ENCODE measurements at places on chromosomes 7 and 10. TPM values are rescaled to one million over a fixed set of nuclear protein-coding genes. Genes with fewer than 3 reads are reported as not detected.
A peak's percentile ranks its signal among the peaks of the same experiment; 100 is the strongest.

GRCh38 chr7:92466682-92467081 lies 11.1 kb downstream of the ERVW-1 start:
- no peak overlapping the region for H3K27ac ChIP-seq
- no peak for DNase-seq
- peaks cover 3% of the 10 kb centered on the region for H3K36me3 ChIP-seq
- no peaks in the 10 kb centered on the region for H3K4me1 ChIP-seq
- H3K27me3 ChIP-seq: no peaks in the 10 kb centered on the region

DNA sequence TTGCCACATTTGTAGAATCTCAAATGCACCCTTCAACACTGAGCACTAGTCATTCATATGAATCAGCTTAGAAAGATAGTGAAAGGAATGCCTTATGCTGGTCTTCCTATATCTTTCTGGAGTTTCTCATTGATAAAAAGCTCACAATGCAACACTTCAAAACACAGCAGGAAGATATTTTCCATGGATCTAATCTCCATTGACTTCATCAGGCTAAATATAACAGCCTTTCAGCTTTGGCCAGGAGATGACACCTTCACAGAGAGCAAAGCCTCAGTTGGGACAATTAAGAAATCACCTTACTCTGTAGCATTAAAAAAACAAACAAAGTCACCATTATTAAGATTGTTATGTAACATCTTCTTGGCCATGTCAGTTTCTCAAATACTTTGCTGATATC lies 6.7 kb downstream of the NRP1 start:
- no peak for DNase-seq
- no peak overlapping the region for H3K27ac ChIP-seq
- peaks cover 4% of the 10 kb centered on the region for H3K4me1 ChIP-seq
- no peak overlapping the region for H3K4me3 ChIP-seq
- H3K36me3 ChIP-seq: no peaks in the 10 kb centered on the region
- H3K27me3 ChIP-seq: no peaks in the 10 kb centered on the region

Gene CH25H
- 0.78 TPM for total RNA-seq

GRCh38 chr10:26881600-26882331 lies 21.0 kb upstream of the ABI1 start:
- no peak for DNase-seq
- H3K4me1 ChIP-seq: no peaks in the 10 kb centered on the region
- peaks cover 25% of the 10 kb centered on the region for H3K27me3 ChIP-seq
- H3K36me3 ChIP-seq: no peaks in the 10 kb centered on the region

Gene CNOT4
- 17.7 TPM for total RNA-seq

- H3K36me3 ChIP-seq: peaks cover 36% of the 10 kb centered on the region
- peak overlapping the region; percentile 84 for H3K27ac ChIP-seq
- peak overlapping the region; percentile 85 for H3K4me3 ChIP-seq
These were observed 638 bp upstream of the TRAPPC14 start for GRCh38 chr7:100159099-100159623.

DNA sequence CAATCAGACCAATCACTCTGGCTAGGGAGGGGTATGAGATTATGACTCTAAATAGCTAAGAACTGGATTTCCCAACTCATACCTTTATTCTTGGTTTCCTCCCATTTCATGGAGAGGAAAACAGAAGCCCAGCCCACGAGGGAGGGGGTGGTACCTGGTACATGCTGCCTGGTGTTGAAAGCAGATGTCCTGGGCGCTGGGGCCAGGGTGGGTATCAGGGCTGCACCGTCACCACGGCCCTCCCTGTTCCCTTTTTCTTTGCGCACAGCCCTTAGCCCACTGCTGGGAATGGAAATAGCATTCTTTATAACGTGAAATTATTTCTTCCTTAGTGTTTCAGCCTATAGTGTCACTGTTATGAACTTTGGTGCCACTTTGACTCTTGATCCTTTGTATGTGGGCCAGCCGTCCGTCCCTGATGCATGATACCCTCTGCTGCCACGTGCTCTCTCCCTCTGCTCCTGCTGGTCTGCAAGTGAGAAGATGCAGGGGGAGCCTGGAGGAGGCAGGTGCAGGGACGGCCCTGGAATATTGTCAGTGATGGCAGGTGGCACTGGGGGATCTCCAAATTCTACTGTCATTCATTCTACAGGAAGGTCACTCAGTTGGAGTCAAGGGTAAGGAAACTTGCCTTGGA lies 158.5 kb downstream of the CDH23 start:
- no peak overlapping the region for H3K27ac ChIP-seq
- no peaks in the 10 kb centered on the region for H3K36me3 ChIP-seq
- no peaks in the 10 kb centered on the region for H3K27me3 ChIP-seq
- no peaks in the 10 kb centered on the region for H3K4me1 ChIP-seq
- no peak for DNase-seq
- no peak overlapping the region for H3K4me3 ChIP-seq

Gene CCDC136
- total RNA-seq: 8.8 TPM

Gene SNX13
- total RNA-seq: 61.7 TPM

DNA sequence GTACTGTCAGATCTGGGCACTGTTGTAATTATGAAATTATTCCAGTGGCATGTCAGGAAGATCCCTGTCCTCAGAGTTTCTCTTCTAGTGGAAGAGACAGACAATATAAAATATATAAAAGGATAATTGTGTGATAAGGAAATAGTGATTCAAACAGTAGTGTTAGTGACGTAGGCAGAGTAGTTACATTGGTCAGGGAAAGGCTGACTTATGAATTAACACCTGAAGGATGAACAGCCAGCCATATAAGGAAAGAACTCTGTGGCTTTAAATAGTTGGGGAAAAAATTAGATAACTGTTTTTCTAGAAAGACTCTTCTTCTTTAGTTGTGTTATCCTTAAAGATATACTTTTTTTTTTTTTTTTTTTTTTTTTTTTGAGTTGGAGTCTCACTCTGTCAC lies 37.7 kb downstream of the WAC start:
- peaks cover 27% of the 10 kb centered on the region for H3K4me1 ChIP-seq
- H3K27me3 ChIP-seq: no peaks in the 10 kb centered on the region
- no peaks in the 10 kb centered on the region for H3K36me3 ChIP-seq
- H3K4me3 ChIP-seq: no peak overlapping the region
- H3K27ac ChIP-seq: no peak overlapping the region

DNA sequence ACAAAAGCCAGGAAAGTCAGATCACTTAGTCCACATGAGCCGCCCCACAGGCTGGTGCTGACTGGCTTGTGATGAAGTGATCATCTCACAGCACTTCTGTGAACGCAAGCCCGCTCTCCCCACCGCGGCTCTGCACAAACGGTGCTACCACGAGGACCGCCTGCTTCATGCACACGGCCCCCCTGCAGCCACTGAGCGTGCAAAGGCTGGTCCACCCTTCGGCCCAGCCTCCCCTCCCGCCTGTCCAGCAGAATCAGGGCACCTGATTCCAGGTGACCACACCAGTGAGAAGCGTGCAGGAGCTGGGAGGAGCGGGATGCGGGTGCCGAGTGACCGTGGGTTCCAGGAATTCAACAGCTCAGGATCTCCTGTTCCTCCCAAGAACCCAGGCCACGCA lies 32.2 kb downstream of the MAD1L1 start:
- no peak for DNase-seq
- no peaks in the 10 kb centered on the region for H3K27me3 ChIP-seq
- no peaks in the 10 kb centered on the region for H3K4me1 ChIP-seq
- no peak overlapping the region for H3K4me3 ChIP-seq
- no peak overlapping the region for H3K27ac ChIP-seq

Gene FKBP9
- 522 TPM for total RNA-seq

GRCh38 chr10:133129071-133129858 lies 30.8 kb upstream of the KNDC1 start:
- H3K27me3 ChIP-seq: no peaks in the 10 kb centered on the region
- H3K4me3 ChIP-seq: no peak overlapping the region
- DNase-seq: no peak
- H3K36me3 ChIP-seq: no peaks in the 10 kb centered on the region

Gene SYNPO2L
- not detected for total RNA-seq

Gene PWWP2B
- total RNA-seq: 14.3 TPM

Gene CCL24
- total RNA-seq: not detected

DNA sequence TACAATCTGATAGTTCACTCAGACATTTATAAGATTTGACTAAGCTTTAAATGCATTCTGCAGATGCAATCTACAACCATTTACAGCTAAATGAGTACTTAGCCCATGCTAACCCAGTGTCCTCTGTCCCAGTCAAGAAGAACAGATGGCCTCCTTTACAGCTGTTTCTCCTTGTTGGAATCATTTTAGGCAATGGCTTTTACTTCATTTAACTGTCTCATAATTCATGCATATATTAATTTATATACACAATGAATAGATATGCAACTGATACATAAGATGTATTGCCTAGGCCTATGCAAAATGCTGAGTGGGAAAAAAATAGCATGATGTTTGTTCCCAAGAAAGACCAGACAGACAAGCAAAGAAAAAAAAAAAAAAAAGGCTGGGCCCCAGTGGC lies 82.2 kb downstream of the TSPAN12 start:
- no peaks in the 10 kb centered on the region for H3K27me3 ChIP-seq
- no peak overlapping the region for H3K27ac ChIP-seq
- no peaks in the 10 kb centered on the region for H3K36me3 ChIP-seq
- H3K4me1 ChIP-seq: no peaks in the 10 kb centered on the region
- no peak for DNase-seq
- no peak overlapping the region for H3K4me3 ChIP-seq

Gene DRGX
- total RNA-seq: not detected

DNA sequence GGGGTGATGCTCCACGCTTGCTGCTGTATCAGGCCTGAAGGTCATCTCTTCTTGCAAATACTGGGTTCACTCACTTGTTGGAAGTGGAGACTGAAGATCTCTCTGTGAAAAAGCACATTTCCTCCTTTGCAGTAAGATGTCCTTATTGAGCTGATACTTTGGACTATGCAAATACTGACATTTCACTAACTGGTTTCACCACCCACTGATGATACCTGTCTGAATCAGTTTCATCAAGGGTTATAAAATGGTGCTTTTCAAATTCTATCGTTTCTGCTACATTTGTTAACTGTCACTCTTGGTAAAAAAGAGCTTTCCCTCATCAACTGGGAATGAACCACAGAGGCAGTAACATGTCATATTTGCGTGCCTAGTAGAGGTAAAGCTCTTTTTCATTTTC lies 35.5 kb downstream of the RAB19 start:
- no peak for DNase-seq
- H3K27me3 ChIP-seq: no peaks in the 10 kb centered on the region
- H3K4me1 ChIP-seq: no peaks in the 10 kb centered on the region
- no peak overlapping the region for H3K4me3 ChIP-seq

DNA sequence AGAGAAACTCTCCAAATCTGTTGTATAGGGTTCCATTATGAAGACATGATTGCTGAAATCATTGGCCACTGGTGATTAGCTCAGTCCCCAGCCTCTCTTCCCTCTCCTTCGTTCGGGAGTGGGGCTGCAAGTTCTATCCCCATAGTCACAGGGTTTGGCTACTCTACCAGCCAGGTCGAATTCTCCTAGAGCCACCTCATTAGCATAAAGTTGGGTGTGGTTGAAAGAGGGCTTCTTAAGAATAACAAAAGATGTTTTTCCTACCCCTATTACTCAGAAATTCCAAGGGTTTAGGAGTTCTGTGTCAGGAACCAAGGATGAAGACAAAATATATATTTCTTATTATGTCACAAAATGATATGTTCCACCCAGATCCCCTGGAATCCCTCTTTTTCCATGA lies 166.2 kb upstream of the YAE1 start:
- H3K27me3 ChIP-seq: no peaks in the 10 kb centered on the region
- H3K36me3 ChIP-seq: no peaks in the 10 kb centered on the region
- no peak overlapping the region for H3K4me3 ChIP-seq
- DNase-seq: no peak
- no peaks in the 10 kb centered on the region for H3K4me1 ChIP-seq

- H3K4me3 ChIP-seq: no peak overlapping the region
- H3K27ac ChIP-seq: no peak overlapping the region
- H3K27me3 ChIP-seq: no peaks in the 10 kb centered on the region
- H3K4me1 ChIP-seq: no peaks in the 10 kb centered on the region
These were observed 545.1 kb downstream of the AUTS2 start for GRCh38 chr7:70143075-70144044.

GRCh38 chr7:157693071-157693520 lies 356.3 kb downstream of the DNAJB6 start:
- DNase-seq: no peak
- peak overlapping the region; percentile 33 for H3K4me3 ChIP-seq
- H3K36me3 ChIP-seq: no peaks in the 10 kb centered on the region
- H3K27ac ChIP-seq: no peak overlapping the region
- no peaks in the 10 kb centered on the region for H3K4me1 ChIP-seq
- peaks cover 55% of the 10 kb centered on the region for H3K27me3 ChIP-seq

GRCh38 chr7:51246258-51247245 lies 70.1 kb downstream of the COBL start:
- DNase-seq: no peak
- no peaks in the 10 kb centered on the region for H3K27me3 ChIP-seq
- H3K4me3 ChIP-seq: no peak overlapping the region

GRCh38 chr10:95964756-95965155 lies 57.0 kb downstream of the CC2D2B start:
- no peaks in the 10 kb centered on the region for H3K27me3 ChIP-seq
- no peaks in the 10 kb centered on the region for H3K4me1 ChIP-seq
- H3K4me3 ChIP-seq: no peak overlapping the region

- no peak for DNase-seq
- no peaks in the 10 kb centered on the region for H3K4me1 ChIP-seq
- H3K36me3 ChIP-seq: no peaks in the 10 kb centered on the region
These were observed 84.6 kb upstream of the NAMPT start for GRCh38 chr7:106369352-106369751.

Gene FZD1
- 71.9 TPM for total RNA-seq

Gene POLR2J2
- total RNA-seq: 7.3 TPM

GRCh38 chr10:114504769-114505579 lies 100.7 kb upstream of the AFAP1L2 start:
- no peak overlapping the region for H3K4me3 ChIP-seq
- no peaks in the 10 kb centered on the region for H3K36me3 ChIP-seq

- DNase-seq: no peak
- no peaks in the 10 kb centered on the region for H3K36me3 ChIP-seq
- H3K27me3 ChIP-seq: no peaks in the 10 kb centered on the region
- H3K4me1 ChIP-seq: no peaks in the 10 kb centered on the region
- H3K27ac ChIP-seq: no peak overlapping the region
These were observed 123.9 kb upstream of the FRMD4A start for GRCh38 chr10:14454629-14455028.

DNA sequence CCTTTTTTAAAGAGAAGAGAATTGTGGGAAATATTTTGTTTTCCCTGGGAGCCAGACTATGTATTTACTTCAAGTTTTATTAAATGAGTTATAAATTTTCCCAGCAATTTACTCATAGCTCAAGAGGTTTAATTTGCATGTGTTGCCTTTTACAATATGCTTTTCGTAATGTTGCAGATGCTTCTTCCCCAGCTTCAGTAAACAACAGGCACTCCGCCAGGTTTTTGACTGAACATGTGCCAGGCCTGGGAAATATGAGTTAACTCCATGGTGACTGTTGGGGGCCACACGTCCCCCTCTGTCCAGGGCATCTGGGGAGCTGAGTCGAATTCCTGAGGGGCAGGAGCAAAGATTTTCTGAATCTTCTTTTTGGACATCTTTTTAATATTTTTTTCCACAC lies 545.7 kb downstream of the LRMDA start:
- no peaks in the 10 kb centered on the region for H3K36me3 ChIP-seq
- no peaks in the 10 kb centered on the region for H3K27me3 ChIP-seq
- no peak overlapping the region for H3K4me3 ChIP-seq
